ENCODE measurements at places on chromosomes 4 and X.

GRCh38 chr4:122980860-122981259 is 58.5 kb upstream of the NUDT6 start:
- DNase-seq = no peak

DNA sequence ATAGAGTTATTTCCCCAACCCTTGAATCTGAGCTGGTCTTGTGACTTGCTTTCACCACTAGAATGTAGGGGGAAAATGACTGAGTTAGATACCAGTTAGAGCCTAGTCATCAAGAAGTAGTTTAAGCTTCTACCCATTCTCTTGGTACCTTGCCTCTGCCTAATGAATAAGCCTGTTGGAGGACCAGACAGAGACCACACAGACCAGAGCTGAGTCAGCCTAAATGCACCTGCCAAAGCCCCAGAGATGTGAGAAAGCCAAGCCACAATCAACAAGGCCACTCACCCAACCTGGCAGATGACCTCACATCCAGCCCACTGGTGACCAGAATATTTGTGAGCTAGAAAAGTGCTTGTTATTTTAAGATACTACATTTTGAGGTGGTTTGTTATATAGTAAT is 85.2 kb upstream of the DCLK2 start:
- no peak for DNase-seq

DNA sequence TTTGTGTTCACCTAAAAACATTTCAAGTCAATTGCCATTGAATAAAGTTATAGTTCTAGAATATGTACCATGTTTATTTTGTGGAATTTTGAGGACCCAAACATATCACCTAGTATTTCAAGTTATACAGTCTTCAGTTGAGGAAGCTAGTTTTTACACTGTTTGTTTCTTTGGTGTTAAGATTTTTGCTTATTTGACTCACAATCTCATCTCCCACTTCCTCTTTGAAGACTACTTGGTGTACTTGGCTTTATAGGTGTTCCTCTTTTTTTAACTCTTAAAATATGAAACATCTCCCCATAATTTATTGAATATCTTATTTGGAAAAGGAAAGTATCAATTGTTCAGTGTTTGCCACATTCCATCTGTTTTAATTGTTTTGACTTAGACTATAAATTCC is 675.4 kb downstream of the RAPGEF2 start:
- no peak for DNase-seq

- no peak for DNase-seq
These were observed 60.9 kb downstream of the C4orf51 start for GRCh38 chr4:145740806-145741205.

DNA sequence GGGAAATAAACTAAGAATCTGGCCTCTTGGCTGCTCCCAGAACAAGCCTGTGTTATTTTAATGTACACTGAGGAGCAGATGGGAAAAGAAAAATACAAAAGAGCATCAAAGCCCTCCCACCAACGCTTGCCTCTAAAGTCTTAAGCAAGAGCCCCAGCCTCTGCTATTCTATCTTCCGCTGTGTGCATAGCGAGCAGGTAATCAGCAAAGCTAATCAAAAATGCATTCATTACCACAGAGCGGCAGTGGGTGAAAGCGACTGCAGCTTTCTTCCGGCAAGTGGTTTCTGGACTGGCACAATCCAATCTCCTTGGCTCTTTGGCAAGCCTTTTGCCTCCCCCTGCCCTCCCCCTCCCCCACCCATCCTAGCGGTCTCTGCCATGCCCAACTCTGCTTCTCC is 13.5 kb upstream of the GRIA3 start:
- DNase-seq = no peak

- no peak for DNase-seq
These were observed 85.0 kb downstream of the RCHY1 start for GRCh38 chr4:75429208-75429607.

DNA sequence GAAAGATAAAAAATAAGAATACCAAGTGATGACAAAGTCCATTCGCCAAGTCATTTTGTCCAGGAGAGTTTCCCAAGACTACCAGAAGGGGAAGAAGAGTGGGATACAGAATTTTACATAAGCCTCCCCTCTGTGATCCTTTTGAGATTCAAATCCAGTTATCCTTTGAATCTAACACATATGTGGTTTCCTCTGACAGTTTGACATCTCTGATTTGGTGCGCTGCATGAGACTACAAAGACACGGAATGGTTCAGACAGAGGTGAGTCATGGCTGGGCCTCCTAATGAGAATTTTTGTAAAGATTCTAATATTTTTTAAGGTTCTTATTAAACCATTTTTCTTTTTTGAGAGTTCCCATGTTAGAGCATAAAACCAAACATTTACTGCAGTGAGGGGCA is 38.3 kb downstream of the SLC10A6 start:
- DNase-seq = no peak

GRCh38 chrX:148459343-148459742 is 41.1 kb upstream of the AFF2 start:
- no peak for DNase-seq

DNA sequence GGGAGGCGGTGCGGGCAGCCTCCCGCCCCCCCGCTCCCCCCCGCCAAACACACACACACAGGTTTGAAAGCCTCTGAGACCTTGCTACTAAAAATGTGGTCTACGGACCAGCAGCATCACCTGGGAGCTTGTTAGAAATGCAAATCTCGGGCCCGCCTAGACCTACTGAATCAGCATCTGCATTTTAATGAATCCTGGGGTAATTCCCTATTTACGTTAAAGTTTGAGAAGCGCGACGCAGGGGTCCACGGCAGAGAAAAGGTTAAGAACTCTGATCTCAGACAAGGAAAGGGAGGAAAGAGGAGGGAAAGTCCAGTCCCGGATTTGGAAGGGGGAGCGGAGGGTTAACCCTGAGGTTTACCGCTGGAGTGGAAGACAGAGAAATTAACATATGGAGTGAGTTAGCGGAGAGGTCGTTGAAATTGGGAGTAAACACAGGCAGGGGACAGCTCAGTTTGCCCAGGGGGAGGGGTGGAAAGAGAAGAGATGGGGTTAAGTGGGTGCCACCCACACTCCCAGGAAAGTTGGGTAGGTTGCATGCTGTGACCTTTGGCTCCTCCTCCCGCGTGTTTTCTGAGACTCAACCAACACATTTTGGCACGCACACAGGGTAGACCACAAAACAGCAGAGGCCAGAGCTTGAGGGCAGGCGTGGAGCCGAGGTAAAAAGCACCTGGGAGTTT is 483.6 kb downstream of the BCOR start:
- DNase-seq = no peak

GRCh38 chr4:23323436-23323835 is 566.4 kb downstream of the PPARGC1A start:
- no peak for DNase-seq

DNA sequence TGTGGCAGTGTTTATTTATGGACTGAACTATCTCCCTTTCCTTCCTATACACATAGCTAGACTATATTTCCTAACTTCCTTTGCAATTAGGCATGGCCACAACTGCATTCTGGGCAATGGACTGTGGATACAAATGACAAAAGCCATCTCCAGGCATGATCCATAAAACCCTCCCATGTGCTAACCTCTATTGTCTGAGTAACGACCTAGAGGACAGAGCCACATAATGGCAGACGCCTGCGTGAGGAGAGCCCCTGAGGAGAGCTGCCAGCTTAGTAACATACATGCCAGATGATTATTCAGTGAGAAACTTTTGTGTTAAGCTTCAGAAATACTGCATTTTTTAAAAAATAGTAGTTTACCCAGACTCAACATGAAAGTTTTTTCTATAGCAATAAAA is 142.9 kb downstream of the ADGRA3 start:
- DNase-seq = no peak

GRCh38 chrX:110437686-110438085 is 79.0 kb downstream of the RTL9 start:
- DNase-seq = no peak

GRCh38 chr4:15682242-15683142 is 865 bp downstream of the FAM200B start:
- peak; percentile 32 for DNase-seq

Measured in fibroblast of skin of abdomen (primary cell).